Stimulated activated naive B cell treated with anti-CD40 and anti-IgM and Interleukin-4, amounts not matched to agents 10 μg/mL and 1 μg/mL and 100 μg/mL, for 72 hours (primary cell): ENCODE measurements at places on chromosomes 3 and 15.

DNA sequence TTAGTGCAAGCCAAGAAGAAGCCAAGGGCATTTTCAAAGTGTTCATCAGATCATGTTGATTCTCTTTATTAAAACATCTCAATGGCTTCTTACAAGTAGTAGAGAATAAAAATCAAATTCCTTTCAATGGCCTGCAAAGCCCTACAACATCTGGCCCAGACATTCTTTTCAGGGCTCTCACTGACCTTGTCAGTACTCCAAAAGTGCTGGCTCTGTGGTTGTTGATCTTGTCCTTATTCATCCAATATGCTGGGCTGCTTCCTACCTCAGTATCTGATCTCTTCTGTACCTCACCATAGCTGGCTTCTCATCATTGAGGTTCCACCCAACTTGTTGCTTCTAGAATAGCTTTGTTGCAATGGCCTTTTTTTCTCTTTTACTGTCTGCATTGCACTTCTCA is 74.0 kb upstream of the SAMMSON start:
- DNase-seq = no peak

DNA sequence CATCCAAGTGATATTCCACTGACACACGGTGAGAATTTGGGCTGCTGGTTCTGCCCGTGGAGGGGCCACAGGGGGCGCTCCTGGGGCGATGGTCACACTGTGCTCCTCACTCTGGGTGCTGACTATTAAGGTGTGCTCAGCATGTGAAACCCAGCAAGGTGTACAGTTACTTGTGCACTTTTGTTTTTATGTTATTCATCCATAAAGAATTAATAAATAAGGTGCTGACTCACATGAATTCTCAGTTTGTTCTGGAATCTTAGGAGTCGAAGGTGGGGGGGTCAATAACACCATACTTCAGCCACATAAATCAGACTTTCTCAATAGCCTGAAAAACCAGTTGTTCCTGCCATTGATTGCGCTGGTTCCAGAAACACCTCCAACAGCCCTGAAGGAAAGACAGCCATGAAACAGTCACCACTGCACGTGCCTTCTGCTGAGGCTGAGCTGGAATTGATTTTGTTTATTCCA is 53.5 kb upstream of the SPATA12 start:
- DNase-seq = no peak

DNA sequence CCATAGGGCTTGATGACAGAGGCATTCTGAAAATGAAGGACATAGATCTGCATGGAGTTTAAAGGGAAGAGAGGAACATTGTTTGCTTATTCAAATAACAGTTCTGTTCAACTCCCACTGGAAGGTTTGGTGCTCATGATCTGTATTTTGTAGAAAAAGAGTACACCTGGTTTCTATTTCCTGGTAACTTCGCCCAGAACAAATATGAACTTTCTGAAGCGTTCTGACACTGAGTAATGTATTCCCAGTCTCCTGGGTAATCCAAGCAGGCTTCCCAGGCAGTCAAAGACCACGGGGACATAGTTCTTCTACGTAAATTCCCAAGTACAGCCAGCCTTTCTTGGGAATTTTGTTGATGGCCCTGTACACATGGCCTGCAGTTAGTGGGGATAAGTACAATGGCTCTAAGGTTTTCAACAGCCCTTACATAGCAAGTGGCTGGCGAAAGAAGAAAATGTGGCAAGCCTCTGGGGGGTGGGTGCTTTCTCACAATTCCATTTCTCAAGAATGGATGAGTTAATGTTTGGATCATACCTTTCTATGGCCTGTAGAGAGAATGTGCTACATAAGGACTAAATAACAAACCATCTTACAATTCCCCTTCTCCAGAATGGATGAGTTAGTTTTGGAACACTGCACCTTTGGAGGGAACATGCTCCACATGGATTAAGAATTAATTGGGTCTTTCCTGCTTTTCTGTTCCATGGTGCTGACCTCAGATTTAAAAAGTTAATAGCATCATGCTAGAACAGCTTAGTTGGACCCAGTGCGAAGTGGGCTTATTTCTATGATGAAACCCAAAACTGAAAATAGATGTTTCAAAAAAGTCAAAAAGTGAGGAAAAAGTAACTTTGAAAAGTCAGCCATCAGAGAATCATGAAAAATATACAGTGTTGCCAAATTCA is 52.7 kb downstream of the COL6A6 start:
- no peak for DNase-seq

- no peak for DNase-seq
Measured at GRCh38 chr3:60989626-60990441, 261.4 kb downstream of the FHIT start.
